Fibroblast of skin of right biceps (primary cell): ENCODE measurements at places on chromosomes 4 and X.

DNA sequence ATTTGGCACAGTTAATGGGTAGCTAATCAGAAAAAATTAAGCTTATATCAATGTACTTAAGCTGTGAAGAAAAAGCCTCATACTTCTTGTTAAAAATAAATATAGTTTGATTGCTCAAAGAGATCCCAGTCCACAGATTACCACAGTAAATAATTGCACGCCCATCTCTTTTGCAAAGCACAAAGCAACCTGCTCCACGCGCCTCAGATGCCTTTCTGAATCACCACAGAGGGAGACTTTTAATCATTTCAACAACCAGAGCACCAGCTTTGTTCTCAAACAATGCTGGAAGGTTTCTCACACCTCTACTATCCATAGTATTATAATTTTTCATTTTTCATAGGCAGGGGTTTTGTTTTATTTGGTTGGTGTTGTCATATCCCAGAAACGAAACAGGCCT is 338.6 kb upstream of the MAGEB2 start:
- no peak for DNase-seq

DNA sequence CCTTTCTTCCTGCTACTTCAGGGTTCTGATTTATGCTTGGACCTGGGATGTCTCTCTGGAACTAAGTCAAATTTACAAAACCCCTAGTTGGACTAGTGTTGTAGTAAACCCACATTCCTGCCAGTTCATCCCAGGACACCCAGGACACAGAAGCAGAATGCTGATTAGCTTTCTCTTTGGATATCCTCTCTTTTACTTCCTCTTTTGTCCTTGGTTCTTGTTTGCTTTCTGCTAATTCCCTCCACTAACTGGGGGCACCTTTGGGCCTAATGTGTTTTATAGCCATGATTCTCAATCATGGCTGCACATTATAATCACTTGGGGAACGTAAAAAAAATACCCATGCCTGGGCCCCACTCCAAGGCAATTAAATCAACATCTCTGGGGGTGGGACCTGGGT is 42.5 kb downstream of the LANCL3 start:
- DNase-seq = no peak

DNA sequence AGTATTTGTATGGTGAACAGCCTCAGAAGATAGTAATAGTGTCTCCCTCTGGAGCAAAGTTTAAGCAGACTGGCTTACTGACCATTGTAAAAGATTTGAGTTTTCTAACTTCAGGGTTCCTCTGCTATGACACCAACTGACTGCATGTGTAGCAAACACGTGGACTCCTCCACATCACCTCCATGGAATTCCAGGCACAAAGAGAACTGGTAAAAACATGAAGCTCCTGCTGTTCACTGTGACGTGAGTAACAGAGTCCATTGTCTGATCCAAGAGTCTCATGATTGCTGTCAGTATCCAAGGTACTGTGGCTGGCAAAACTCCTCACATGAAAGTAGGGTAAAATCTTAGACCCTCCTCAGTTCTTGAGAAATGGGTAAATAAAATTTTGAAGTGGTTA is 107.6 kb upstream of the FAM9B start:
- peak; percentile 65 for DNase-seq

DNA sequence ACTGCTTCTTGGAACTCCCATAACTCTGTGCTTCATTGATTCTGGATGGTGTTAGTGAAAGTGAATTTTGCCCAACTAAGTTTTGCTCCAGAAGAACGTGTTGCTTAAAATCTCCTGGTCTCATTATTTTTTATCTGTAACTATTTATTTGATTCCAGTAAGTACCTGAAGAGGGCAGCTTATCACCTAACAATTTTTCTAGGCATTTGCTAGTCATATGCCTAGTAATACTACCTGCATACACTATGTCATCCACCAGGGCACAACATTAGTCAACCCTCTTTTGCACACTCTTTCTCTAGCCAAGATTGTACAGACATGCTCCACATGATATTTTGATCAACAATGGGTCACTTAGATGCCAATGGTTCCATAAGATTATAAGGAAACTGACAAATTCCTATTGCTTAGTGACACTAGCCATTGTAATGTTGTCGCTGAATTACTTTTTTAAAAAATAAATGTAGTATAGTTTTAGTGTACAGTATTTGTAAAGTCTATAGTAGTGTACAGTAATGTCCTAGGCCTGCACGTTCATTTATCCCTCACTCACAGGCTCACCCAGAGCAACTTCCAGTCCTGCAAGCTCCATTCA is 499.9 kb upstream of the AADAT start:
- peak; percentile 41 for DNase-seq

DNA sequence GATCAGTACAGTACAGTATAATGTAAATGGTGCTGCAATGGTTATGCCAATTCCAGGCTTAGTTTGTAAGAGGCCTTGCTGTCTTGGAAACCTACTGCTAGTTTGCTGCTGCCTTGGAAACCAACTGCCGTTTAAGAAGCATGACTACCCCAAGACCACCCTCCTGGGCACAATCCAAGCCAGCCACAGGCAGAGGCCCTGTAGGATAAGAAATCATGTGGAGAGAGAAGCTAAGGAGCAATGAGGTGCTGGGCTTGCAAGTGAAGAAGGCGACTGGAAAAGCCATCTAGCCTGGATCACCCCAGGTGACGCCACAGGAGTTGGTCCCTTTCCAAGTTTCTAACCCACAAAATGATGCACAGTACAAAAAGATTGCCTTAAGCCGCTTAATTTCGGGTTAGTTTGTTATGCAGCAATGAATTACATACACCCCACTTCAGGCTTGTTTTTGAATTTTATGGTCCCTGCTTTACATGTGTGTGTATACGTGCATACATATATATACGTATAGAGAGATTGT is 16.9 kb downstream of the ZFP42 start:
- no peak for DNase-seq

DNA sequence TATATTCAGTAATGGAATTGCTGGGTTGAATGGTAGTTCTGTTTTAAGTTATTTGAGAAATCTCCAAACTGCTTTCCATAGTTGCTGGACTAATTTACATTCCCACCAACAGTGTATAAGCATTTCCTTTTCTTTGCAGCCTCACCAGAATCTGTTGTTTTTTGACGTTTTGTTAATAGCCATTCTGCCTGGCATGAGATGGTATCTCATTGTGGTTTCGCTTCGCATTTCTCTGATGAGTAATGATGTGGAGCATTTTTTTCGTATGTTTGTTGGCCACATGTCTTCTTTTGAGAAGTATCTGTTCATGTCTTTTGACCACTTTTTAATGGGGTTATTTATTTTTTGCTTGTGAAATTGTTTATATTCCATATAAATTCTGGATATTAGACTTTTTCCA is 13.6 kb upstream of the MAGED4B start:
- peak; percentile 32 for DNase-seq

GRCh38 chr4:152999346-153000075 is 63.4 kb downstream of the FHDC1 start:
- peak; percentile 10 for DNase-seq

- DNase-seq = no peak
Measured at GRCh38 chr4:92012899-92013867, 290.6 kb upstream of the GRID2 start.

GRCh38 chr4:130705023-130705422 is 1609.1 kb downstream of the C4orf33 start:
- no peak for DNase-seq

GRCh38 chr4:54228056-54228527 is 1.0 kb upstream of the PDGFRA start:
- peak; percentile 87 for DNase-seq

DNA sequence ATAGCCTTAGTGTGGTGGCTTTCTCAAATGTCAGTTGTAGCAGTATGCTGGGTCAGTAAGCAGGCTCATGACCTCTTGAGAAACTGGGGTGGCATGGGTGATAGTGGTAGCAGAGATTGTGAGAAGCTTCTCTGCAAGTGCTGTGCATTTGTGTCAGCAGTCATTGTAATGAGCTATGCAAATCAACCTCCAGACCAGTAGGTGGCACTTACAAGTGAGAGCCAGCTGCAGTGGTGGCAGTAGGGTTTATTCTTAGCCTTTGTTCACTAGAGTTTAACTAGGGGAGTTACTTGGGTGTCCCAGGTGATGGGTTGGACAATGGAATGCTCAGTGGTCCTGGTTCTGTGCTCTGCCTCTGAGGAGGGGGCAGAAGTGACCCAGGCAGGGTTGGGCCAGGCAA is 818.7 kb downstream of the PCDH7 start:
- no peak for DNase-seq

DNA sequence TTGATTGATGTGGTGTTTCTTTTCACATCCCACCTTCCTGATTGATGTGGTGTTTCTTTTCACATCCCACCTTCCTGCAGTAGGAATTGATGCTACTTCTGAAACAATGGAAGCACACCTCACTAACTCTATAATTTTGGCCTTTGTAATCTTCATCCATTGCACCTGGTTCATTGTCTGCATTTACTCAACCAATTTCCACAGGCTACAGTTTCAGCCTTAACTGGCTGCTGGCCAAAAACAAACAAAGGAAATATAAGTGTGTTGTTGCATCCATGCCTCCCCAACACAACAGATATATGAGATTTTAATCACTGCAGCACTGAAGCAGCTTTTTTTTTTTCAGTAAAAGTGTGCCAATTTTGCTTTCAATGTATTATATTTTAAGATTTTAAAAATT is 867.6 kb upstream of the PCDH7 start:
- DNase-seq = no peak

DNA sequence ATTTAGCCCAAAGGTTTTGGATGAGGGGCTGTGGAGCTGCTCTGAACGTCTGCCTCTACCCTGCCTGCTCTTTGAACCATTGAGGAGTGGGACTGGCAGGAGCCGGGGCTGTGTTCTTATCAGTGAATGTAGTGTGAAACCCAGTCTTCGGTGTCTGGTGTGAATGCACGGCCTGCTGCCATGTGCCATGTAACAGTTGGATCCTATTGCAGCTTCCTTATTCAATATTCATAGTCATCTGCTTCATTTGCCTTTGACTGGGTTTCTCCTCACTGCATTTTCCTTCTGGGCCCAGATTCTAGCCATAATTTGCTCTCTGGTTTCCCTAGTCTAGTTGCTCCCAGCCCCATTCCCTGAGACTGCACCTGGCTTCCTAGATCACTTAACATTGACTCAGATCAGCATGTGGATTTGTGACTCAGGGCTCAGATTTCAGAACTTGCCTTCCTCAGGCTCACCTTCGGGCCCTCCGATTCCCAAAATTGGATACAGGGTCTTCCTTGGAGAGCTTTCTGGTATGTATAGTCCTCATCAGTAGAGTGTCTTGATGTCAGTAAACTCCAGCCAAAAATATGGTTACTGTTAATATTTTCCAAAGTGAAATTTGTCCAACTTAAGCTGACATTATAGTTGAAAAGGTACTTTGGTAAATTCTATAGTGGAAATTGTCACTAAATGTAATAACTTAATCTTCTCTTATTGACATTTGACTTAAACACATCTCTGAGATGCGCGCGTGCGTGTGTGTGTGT is 94.0 kb upstream of the DDIT4L start:
- no peak for DNase-seq

- no peak for DNase-seq
Measured at GRCh38 chr4:25454476-25454875, 77.4 kb downstream of the ANAPC4 start.

DNA sequence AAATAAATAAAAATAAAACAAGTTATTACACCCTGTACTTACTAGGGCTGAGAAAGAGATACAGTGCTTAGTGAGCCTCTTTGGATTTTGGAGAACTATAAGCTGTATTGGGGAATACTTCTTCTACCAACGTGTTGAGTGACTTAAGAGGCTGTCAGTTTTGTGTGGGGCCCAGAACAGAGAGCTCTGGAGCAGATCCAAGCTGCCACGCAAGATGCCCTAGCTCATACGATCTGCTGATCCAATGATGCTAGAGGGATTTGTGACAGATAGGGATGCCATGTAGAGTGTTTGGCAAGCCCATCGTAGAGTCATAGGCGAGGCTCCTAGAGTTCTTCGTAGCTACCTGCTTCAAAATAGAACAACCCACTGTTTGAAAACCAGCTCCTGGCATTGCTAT is 60.3 kb upstream of the KLF3 start:
- no peak for DNase-seq

GRCh38 chrX:41265615-41266014 is 68.3 kb upstream of the DDX3X start:
- DNase-seq = peak; percentile 41

- no peak for DNase-seq
Measured at GRCh38 chr4:185145572-185145971, 2.5 kb downstream of the SLC25A4 start.

DNA sequence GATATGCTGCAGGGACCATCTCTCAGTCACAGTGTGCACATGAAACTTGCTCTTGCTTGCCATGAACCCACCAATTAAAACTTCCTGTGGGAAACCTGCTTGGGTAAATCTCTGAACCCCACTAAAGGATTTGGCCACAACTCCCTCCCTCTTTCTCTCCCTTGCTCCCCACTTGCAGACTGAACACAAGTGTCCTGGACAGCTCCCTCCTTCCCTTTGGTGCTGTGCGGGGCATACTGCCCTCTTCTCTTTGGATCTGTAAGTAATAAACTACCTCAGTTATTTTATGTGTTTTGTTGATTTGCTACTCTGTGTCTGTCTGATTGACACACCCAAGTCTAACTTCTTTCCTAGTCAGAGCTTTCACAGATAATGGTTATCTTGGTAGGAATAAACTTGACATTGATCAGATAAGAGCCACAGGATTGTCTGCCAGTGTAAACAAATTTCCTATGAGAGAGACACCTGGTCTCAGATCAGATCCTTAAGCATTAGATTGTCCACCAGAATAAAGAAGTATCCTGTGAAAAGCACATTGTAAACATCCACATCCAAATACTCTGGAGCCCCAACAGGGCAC is 41.8 kb downstream of the SULT1E1 start:
- no peak for DNase-seq
